ENCODE measurements at places on chromosomes 4 and X.
A peak's percentile ranks its signal among the peaks of the same experiment; 100 is the strongest.

DNA sequence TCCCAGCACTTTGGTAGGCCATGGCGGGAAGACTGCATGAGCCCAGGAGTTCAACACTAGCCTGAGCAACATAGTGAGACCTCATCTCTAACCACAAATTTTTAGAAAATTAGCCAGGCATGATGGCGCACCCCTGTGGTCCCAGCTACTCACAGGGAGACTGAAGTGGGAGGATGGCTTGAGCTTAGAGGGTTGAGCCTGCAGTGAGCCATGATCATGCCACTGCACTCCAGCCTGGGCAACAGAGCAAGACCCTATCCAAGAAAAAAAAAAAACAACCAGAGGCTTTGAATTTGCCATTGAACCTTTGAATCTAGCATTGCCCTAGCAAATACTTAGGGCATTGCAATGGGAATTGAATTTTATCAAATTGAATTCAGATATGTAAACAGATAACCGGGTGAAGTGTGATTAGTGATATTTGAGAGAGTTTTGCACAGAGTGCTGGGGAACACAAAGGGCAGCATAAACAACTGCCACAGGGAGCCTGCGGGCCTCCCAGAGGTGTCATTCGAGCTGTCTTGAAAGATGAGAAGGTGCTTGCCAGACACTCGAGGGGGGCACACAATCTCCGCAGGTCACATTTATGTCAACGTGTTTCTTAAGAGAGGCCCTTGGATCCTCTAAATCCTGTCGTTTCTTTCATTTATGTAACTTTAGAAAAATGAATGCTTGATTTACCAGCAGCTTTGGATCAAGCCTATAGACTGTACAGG, 200.3 kb downstream of the AASDH start:
- no peak overlapping the region for H3K27ac ChIP-seq
- H3K36me3 ChIP-seq: no peaks in the 10 kb centered on the region
- H3K27me3 ChIP-seq: no peaks in the 10 kb centered on the region

DNA sequence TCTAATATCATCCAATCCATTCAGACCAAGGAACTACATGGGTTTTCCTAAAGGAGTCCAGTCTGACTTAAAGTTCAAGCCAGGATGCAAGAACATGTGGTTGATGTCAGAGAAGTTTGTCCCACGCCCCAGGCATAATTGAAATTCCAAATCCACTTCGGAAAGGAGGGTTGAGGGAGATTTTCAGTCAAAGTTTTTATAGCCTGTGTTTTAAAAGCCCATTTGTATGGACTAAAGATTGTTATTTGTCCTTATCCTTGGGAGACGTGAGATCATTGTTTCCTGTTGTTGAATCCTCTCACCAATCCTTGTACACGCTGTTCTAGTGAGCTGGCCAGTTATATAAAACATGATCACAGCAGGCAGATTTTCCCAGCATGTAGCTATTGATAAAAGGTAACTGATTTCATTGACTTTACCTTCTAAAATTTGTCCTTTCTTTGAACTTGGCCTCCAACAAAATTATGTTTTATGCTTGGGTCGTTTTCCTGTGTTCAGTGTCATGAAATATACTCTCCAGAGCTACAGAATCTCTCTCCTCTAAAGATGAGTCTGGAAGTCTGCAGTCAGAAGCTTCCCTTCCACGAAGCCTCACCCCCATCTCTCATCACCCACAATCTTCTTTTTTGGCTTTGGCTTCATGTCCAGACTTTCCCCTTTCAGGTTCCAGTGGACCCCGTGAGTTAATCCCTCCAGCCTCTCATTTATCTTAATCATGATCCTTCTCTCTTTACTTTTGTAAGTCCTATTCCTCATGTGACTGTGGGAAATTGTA, 92.9 kb downstream of the ATP10D start:
- no peak for DNase-seq
- H3K27me3 ChIP-seq: no peaks in the 10 kb centered on the region
- H3K4me3 ChIP-seq: no peak overlapping the region
- no peaks in the 10 kb centered on the region for H3K36me3 ChIP-seq
- no peak overlapping the region for H3K27ac ChIP-seq
- no peaks in the 10 kb centered on the region for H3K4me1 ChIP-seq

- no peak overlapping the region for H3K27ac ChIP-seq
- no peak overlapping the region for H3K4me3 ChIP-seq
- H3K27me3 ChIP-seq: no peaks in the 10 kb centered on the region
- no peaks in the 10 kb centered on the region for H3K4me1 ChIP-seq
- no peaks in the 10 kb centered on the region for H3K36me3 ChIP-seq
- DNase-seq: no peak
Measured at GRCh38 chrX:51459125-51459524, 37.3 kb downstream of the NUDT11 start.

DNA sequence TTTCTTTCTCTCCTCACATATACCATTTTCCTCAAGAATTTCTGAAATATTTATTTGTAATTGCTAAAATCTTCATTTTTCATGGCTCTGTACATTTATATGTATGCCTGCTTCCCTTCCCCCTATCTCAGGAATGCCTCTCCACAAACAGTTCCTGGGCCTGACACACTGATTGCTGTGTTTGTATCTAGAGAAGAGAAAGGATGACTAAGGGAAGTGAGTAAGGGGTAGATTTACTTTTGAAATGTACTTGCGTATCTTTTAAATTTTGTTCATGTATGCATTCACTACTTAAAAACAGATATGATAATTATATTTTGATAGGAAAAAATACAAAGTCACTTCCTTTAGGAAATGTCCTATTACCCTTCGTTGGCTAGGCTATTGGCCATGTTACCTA, 790.8 kb downstream of the PCDH18 start:
- H3K27ac ChIP-seq: no peak overlapping the region
- no peak for DNase-seq
- H3K27me3 ChIP-seq: no peaks in the 10 kb centered on the region
- no peaks in the 10 kb centered on the region for H3K4me1 ChIP-seq
- H3K4me3 ChIP-seq: no peak overlapping the region
- H3K36me3 ChIP-seq: no peaks in the 10 kb centered on the region

DNA sequence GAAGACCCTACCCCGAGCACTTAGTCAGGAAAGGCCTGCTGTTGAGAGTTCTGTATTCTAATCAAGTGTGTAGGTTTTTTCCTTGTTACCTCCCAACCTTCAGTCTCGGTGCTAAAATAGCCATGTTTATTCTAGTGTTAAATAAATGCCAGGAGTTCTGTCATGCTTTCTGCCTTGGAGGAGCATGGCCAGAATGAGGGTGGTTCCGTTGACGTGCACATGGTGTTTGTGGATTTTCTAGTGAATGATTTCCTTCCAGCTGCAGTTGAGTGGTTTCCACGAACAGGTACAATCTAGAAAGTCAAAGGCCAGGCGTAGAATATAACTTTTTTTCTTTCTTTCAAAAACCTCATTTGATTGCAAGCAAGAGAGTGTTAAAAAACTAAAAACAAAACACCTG, 21.0 kb downstream of the TRMT44 start:
- no peaks in the 10 kb centered on the region for H3K36me3 ChIP-seq
- H3K27me3 ChIP-seq: no peaks in the 10 kb centered on the region
- H3K4me3 ChIP-seq: no peak overlapping the region
- no peaks in the 10 kb centered on the region for H3K4me1 ChIP-seq

DNA sequence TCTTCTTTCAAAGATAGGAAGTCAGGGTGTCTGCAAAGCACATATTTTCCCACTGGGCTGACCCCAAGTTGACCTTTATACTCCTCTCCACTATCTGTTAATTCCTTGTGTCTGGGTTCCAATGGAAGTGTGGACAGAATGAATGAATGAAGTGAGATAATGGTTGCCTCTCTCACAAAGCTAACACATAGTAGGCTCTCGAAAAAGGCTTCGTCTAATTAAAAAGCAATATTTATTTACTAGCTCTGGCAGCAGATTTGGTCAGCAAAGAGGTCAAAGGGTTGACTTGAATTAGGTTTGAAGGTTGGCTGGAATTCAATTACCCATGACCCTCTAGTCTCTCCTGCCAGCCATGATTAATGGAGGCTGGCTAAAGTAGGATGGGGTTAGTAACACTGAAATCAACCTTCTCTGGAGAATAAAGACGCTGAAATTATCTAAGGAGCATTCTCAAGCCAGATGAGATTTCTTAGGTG, 280.3 kb upstream of the KLF3 start:
- H3K27me3 ChIP-seq: no peaks in the 10 kb centered on the region
- no peaks in the 10 kb centered on the region for H3K36me3 ChIP-seq
- no peak overlapping the region for H3K4me3 ChIP-seq
- H3K4me1 ChIP-seq: peaks cover 16% of the 10 kb centered on the region

DNA sequence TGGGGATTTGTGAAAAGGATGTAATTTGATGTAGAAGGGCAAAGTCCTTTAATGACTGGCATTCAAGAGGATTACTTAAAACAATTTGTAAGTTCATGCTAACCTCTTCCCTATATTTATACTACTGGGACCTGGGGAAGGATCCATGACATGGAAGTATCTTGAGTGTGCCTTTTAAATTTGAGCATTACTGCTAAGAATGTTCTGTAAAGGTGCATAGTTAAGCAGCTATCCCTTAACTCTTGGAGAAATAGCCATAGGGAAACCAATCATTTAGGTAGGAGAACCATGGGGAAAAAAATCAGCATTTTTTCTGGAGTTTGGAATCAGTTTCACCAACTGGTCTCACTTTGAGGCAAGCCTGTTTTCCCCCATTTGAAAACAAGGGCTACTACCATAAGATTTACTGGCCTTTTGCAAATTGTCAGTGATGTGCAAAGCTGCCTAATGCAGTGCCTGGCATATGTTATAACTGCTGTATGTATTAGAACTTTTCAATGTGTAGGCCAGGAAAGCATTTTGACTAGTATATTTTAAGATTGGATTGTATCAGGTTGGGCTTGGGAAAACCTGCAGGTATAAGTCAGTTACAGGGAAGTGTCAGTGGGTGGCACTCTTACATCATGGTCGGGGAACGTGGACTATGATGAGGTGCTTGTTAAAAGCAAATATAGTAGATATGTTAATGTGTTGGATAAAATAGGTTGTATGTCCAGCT, 72.1 kb downstream of the PRSS12 start:
- peak overlapping the region; percentile 94 for H3K27ac ChIP-seq
- no peak for DNase-seq
- peaks cover 16% of the 10 kb centered on the region for H3K4me1 ChIP-seq
- peaks cover 8% of the 10 kb centered on the region for H3K36me3 ChIP-seq
- no peaks in the 10 kb centered on the region for H3K27me3 ChIP-seq

- no peak for DNase-seq
- H3K4me3 ChIP-seq: no peak overlapping the region
- H3K36me3 ChIP-seq: no peaks in the 10 kb centered on the region
- no peaks in the 10 kb centered on the region for H3K27me3 ChIP-seq
- no peak overlapping the region for H3K27ac ChIP-seq
Measured at GRCh38 chr4:8278421-8279287, 9.1 kb downstream of the HTRA3 start.

- no peaks in the 10 kb centered on the region for H3K27me3 ChIP-seq
- no peak for DNase-seq
Measured at GRCh38 chr4:188145601-188146000, 6.4 kb downstream of the TRIML1 start.

GRCh38 chr4:89125901-89126782, 14.8 kb downstream of the TIGD2 start:
- no peak overlapping the region for H3K4me3 ChIP-seq
- no peaks in the 10 kb centered on the region for H3K27me3 ChIP-seq
- no peaks in the 10 kb centered on the region for H3K4me1 ChIP-seq
- DNase-seq: no peak
- H3K36me3 ChIP-seq: no peaks in the 10 kb centered on the region

DNA sequence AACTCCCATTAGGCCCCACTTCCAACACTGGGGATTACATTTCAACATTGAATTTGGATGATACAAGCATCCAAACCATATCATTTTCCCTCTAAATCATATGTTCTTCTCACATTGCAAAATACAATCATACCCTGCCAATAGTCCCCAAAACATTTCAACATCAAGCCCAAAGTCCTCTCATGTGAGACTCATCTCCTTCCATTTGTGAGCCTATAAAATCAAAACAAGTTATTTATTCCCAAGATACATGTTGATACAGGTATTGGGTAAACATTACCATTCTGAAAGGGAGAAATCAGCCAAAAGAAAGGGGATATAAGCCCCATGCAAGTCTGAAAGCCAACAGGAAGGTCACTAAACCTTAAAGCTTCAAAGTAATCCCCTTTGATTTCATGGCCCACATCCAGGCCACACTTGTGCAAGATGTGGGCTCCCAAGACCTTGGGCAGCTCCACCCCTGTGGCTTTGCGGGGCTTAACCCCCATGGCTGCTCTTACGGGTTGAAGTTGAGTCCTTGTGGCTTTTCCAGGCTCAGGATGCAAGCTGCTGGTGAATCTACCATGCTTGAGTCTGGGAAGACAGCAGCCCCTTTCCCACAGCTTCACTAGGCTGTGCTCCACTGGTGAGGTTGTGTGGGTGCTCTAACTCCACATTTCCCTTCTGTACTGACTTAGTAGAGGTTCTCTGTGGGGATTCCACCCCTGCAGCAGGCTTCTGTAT, 40.6 kb upstream of the SERTM2 start:
- H3K27ac ChIP-seq: no peak overlapping the region
- DNase-seq: no peak
- no peaks in the 10 kb centered on the region for H3K36me3 ChIP-seq
- no peak overlapping the region for H3K4me3 ChIP-seq
- no peaks in the 10 kb centered on the region for H3K27me3 ChIP-seq

DNA sequence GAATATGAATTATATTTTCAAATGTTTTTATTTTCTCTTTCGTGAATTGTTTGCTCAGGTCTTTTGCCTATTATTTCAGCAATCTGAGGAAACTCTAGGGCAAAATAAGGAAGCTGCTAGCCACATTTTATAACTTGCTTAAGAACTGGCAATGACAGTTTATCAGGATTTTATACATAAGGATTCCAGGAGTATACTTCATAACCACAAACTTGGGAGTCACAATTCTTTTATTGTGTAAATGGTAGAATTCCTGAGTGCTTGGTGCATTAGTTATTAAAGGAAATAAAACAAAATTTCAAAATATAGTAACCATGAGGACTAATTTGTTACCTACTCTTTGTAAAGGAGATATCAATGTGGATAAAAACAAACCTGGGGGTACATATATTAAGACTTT, 54.4 kb downstream of the PALLD start:
- no peak for DNase-seq
- no peaks in the 10 kb centered on the region for H3K27me3 ChIP-seq
- H3K27ac ChIP-seq: no peak overlapping the region
- no peaks in the 10 kb centered on the region for H3K4me1 ChIP-seq
- H3K36me3 ChIP-seq: no peaks in the 10 kb centered on the region

DNA sequence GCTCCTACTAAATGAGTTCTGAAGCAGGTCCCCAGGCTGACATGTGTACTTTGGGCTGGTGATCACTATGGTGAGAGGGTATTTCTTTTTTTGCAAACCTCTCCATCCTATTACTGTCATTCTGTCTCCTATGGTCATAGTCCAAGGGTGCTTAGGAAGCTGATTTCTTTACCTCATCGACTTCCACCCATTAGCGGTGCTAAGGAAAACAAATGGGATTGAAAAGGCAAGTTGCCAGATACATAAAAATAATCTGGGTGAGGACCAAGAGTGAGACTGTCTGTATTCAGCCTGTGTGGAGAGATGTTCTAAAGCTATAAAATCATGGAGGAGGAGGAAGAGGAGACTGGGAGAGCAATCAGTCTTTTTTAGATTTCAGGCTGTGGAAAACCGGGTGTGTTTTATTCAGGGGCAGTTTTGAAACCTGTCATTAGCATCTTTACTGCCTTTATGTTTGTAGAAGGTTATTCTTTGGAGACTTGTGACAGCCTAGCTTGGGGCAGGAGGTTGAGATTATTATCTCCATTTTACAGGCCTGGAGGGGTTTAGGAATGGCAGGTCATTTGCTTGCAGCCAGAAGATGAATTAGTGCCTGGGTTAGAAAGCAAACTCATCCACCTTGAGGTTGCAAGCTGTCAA, 1.9 kb downstream of the TMEM164 start:
- H3K36me3 ChIP-seq: no peaks in the 10 kb centered on the region
- no peak overlapping the region for H3K27ac ChIP-seq
- no peaks in the 10 kb centered on the region for H3K27me3 ChIP-seq
- DNase-seq: no peak
- H3K4me3 ChIP-seq: no peak overlapping the region

- H3K4me1 ChIP-seq: no peaks in the 10 kb centered on the region
Measured at GRCh38 chr4:155411546-155411945, 34.8 kb upstream of the MAP9 start.
